Activated T-helper 1 cell treated with anti-CD3 and anti-CD28 coated beads, Interleukin-2, amount 50 U/mL, for 16 hours (primary cell): ENCODE measurements at places on chromosomes 5 and 9.

DNA sequence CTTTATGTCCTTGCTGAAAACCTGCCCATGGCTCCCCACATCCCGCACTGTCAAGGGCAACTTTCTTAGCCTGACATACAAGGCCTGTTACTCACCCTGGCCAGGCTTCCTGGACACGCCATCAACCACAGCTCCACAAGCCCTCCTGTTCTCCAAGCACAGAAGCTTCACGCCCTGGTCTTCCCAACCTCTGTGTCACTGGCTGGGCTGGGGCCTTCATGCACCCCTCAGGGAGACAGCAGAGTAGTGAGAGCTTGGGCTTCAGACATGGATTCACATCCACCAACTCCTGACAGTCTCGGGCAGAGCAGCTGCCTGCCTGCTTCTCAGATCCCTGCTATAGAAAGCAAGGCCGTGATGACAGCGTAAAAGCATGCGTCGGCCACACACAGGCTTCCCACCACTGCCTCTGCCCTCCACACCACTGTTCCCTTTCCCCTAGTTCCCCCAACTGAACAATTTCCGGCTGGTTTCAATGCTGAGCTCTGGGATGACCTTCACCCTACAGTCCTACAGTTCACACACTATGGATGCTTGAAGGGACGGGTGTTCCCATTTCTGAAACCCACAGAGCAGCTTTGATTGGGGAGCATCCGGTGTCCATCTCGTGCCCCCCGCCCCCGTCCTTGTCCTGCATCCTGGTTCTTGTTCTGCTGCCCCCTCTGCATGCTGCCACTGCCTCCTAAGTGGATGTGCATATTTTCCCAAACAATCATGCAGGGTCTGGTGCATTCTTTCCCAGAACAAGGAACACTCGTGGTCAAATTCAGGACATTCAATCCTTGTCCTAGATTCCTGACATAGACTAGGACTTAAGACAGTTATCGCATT lies 33.4 kb upstream of the ADAMTS2 start:
- DNase-seq = no peak

- no peak for DNase-seq
These were observed 795 bp upstream of the ASS1 start for GRCh38 chr9:130443840-130444492.

DNA sequence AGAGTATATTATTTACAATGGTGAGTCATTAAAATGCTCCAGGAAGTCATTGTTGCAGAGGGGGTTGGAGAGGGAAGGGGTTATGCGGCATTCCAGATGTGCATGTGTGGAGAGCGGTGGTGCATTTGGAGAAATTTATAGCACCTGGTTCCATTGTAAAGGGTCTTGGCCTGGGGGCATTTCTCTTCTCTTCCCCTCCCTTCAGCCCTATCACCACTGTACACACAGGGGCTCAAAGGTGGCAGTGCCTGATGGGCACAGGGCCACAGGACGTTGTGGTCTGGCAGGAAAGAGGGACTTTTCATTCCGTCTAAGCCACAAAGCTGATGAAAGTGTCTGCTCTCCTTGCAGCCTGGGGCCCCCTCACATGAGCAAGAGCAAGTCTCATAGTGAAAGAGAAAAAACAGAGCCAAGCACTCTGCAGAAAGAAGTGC lies 442.4 kb upstream of the ZNF462 start:
- no peak for DNase-seq

GRCh38 chr5:81233080-81233634 lies at the start of gene CKMT2:
CKMT2 (plus strand) TSS chr5:81233322; CDS start chr5:81251133, 17,811 bp downstream.
- no peak for DNase-seq

- DNase-seq = peak; percentile 31
These were observed 39.0 kb downstream of the SMARCA2 start for GRCh38 chr9:2053883-2054845.

DNA sequence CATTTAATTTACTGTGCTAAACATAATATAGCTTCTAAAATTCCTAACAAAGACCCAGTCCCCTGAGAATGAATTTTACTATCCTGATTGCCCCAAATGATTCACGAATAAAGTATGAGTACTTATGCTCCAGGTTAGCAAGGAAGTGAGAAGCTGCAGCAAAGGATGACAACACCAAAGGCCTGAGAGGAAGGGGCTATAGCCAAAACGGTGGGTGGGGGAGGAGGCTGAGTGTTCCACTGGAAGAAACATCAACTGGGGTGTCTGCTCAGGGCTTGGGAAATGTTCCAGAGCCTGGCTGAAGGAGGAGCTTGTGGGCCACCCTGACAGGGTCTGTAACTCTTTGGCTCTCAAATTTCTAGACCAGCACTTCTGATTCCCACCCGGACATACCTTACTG lies 157.3 kb downstream of the ADAMTS12 start:
- DNase-seq = no peak

GRCh38 chr9:123401879-123402513 lies 46.0 kb downstream of the CRB2 start:
- DNase-seq = no peak

GRCh38 chr5:74290634-74291241 lies 349.8 kb downstream of the ENC1 start:
- DNase-seq = no peak

DNA sequence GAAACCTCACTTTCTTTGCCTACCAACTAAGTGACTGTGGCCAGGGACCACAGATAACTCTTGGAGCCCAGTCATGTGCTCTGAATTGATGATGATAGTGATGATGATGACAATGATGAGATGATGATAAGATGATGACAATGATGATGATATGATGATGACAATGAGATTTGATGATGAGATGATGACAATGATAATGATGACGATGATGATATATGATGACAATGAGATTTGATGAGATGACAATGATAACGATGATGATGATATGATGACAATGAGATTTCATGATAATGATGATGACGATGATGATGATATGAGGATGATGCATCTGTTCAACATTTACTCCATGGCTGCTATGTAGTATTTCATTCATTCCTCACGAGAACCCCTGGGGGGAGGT lies 213.0 kb downstream of the ERCC6L2 start:
- DNase-seq = no peak

DNA sequence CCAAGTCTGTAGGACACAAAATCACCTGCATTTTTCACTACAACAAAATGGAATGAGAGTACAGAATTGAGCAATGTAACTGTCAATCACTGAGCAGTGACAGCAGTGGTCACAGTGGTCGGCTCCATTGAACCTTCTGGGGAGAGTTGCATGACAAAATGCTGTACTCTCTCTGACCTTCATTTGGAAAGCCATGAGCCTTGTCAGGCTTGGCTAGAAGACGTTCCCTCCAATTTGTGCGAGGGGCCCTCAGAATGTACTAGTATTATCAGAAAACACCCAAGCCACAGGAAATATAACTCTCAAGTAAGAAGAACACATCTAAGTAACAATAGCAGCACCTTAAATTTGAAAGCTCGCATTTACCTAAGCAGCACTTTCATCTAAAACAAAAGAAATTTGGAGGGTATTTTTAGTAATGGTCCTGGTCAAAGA lies 425.6 kb upstream of the MEF2C start:
- DNase-seq = no peak

DNA sequence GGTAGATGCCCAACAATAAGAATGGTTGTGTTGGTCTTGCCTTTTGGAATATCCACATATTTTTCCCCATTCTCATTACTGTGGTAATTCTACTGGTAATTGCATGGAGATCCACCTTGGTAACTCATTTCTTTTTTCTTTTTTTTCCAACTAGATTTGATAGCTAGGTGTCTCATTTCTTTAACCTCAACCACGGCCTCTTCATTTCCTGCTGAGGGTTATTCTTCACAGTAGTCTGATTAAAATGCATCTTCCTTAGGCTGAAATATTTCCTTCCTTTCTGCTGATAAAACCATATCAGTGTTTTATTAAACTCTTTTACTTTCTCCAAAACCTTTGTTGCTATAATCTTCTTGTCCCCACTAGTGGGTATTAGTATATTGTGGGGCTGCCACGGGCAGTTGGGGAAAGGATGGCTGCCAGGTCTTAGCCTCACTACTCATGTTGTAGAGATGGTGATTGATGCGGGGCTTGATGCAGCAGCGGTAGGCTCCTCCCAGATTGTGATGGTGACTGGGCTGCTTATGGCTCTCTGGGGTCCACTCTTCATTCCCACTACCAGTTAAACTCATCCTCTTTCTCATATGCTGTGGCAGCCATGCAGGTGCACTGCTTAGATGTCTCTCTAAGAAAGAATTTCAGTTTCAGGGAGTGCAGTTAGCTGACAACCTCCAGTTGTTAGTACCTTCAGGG lies 35.9 kb downstream of the KIF2A start:
- no peak for DNase-seq
